NCI-H2171 (cell line): ENCODE measurements at places on chromosomes 7 and 10.

GRCh38 chr10:101686133-101686925, 8.6 kb downstream of the FBXW4 start:
- DNase-seq: no peak

DNA sequence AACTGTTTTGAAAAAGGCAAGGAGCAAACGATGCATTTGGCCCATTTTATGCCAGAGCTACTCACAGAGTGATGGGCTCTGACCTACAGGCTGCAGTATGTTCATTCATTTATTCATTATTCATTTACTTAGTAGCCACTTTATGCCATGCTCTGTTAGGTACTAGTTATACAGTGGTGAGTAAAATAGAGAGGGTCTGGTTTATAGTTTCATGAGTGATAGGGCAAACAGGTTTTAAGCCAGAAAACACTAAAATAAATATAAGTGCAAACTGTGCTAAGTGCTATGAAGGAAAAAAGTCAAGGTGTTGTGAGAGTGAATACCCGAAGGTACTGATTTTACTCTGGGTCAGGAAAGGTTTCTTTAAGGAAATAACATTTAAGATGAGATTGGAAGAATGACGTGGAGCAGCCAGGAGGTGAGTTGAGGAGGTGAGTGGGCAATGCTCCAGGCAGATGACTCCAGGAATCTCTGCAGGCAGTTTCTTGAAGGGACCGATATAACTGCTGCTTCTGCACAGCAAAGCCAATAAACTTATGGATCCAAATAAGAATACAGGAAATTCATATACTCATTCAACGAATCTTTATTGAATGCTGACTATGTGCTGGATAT, 56.9 kb upstream of the FAM133B start:
- DNase-seq: no peak

- DNase-seq: peak; percentile 89
Observed at GRCh38 chr7:13411636-13412035, 577.8 kb downstream of the ETV1 start.

- peak; percentile 5 for DNase-seq
Observed at GRCh38 chr10:110207805-110208613, 604 bp downstream of the MXI1 start.

GRCh38 chr10:126398924-126399323, 10.6 kb upstream of the ADAM12 start:
- no peak for DNase-seq

DNA sequence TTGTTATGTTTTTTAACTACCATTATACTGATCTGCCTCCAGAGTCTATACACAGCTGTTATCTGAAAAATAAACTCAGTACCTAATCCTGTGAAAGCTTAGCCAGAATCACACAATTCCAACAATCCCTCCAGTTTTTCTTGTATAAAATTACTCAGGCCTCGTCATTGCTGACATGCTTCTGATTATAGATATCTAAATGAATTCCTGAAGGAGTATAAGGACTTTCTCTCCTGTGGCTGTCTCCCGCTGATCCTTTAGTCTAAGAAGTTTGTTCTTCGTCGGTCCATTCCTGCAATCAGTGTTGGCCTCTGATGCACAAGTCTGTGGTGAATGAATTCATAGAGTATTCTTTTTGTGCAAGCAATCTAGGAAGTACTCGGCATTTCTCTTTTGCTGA, 288.9 kb upstream of the SEMA3C start:
- no peak for DNase-seq

- DNase-seq: no peak
Observed at GRCh38 chr7:85324145-85324799, 137.4 kb upstream of the SEMA3D start.

DNA sequence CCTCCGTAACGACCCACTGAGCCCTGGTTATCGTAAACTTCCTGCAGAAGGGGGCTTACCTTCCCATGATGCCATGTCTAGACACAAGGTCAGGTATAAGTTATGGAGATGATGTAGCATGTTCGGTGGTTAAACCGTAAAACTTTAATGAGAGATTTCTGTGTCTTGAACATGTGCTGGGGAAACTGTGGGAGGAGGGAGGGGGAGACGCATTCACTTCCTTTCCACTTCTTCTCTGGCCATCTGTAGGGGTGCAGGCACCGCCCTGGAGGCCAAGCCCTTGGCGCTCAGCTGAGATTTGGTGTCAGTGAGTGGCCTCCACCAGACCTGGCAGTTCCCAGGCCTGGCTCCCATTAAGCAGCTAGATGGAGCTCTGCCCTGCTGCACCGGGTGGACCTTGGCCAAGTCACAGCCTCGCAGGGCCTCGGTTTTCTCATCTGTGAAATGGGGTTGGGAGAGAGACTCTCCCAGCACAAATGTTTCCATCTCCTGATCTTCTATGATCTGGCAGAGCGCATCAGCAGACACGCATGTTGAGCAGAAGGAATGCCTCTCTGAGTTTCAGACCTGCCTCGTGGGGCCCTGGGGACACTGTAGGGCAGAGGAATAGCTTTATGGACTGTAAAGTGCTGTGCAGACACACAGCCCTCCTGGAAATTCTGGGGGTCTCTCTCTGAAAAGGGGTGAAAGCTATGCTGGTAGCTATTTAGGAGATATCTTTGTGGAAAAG, 106.0 kb downstream of the COL26A1 start:
- no peak for DNase-seq

DNA sequence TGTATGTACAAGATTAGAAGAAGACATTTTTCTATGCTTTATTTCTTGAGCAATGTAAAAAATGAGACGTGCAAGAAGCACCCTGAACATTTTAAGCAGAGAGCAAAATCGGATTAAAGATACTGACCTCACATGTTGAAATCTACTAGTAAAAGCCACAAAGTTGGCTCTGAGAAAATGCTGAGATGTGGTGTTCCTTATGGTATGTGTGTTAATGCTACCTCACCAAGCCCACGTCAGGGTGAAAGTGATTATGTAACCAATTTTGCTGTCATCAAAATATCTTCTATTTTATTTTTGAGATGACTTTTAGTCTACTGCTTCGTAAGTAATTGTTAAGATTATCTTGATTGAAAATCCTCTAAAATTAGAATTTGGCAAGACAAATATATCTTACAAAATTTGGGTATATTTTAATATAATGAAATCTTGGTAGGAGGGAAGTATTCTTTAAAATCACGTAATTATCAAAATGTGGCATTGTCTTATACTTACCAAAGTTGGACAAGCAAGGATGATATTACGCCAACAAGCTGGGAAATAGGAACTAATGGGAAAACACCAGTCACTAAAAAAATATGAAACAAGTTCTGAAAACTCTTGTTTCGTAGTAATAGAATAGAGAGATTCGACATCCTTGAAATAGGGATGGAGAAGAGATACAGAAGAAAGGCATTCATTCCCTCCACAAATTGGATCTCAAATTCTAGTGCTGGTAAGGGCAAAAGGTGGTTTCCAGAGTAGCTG, 5.8 kb downstream of the ADO start:
- DNase-seq: no peak

DNA sequence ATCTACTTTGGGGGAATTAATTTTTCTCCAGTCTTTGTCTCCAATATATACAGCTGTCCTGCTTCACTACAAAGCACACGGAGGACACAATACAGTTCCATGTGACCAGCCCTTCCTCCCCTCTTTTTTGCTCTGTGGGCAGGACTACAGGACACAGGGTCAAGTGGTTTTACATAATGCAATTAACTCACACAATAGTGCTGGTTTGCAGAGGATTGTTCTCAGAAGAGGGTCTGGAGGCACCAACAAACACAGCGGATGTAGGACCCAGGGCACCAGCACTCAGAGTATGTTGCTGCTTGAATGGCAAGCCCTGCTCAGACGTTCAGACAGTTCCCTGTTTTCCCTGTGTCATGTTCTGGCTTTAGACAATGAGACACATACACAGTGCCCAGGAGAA, 52.0 kb upstream of the NPTX2 start:
- DNase-seq: no peak

- no peak for DNase-seq
Observed at GRCh38 chr7:69714886-69715576, 116.8 kb downstream of the AUTS2 start.

DNA sequence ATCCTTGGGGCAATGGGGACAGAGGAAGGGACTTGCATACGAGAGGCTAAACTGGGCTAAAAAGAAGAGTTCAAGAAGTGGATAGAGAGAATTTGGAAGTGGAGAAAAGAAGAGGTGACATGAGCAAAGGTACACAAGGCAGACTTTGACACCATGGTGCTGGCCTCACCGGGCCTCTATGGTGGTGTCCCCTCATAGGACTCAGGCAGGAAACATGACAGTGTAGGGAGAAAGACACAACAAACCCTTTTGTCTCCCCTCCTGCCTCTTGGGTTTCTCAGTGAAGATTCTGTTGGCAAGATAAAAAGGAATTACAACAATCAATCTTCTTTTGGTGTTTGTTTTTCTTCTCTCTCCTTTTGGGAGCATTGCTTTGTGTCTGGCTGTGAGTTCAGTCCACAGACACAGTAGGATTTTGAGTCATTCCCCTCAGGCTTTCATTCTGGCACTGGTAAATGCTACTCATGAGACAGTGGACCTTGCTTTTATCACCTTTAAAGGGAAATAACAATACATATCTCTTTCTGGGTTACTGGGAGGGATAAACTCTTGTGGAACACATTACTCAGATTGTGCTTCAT, 827.7 kb downstream of the TNS3 start:
- DNase-seq: no peak

GRCh38 chr7:157274991-157275427, 61.8 kb upstream of the DNAJB6 start:
- DNase-seq: no peak

DNA sequence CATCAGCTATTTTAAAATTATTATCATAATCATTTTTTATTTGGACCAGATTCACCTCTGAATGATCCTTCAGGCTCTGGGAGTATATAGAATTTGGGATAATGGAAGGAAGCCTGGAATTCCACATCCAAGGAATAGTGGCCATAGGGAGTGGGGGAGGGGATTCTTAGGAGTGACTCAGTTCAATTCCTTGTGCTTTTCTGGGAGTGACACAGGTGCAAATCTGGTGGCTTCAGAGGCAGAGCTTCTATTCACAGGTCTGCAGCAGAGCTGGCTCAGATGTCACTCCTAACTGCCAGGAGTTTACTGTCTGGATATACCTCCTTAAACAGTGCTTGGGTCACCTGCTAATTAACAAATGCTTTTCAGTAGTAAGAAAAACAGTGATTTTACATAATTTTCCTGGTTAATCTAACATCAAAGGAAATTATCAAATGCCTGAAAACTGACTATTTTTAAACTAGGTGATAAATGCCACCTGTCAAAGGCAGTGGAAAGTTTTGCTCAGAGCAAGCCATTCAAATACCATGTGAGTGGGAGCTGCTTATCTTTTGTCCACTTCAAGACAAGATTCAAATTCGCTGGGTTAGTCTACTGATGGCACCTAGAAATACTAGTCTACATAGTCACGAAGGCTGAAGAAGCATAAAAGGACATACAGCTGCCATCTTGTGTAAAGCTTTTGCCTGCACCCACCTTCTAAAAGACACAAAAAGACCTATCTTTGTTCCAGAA, 106.7 kb upstream of the LAMB4 start:
- peak; percentile 8 for DNase-seq

DNA sequence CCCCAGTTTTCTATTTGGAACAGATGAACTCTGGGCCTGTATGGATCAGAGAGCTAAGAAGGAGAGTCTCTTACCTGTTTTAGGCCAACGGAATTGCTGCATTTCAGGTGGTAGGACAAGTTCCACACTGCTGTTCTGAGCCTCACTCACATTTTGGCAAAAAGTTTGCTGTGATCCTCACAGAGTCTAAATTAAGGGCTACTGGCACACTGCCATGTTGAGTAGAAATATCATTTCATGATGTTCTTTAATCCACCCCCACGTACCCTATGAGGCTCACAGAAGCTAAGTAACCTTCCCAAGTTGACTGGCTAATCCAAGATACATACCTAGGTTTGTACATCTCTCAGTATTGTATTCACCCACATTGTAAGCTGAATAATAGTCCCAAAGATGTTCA, 447.2 kb downstream of the INHBA start:
- no peak for DNase-seq

DNA sequence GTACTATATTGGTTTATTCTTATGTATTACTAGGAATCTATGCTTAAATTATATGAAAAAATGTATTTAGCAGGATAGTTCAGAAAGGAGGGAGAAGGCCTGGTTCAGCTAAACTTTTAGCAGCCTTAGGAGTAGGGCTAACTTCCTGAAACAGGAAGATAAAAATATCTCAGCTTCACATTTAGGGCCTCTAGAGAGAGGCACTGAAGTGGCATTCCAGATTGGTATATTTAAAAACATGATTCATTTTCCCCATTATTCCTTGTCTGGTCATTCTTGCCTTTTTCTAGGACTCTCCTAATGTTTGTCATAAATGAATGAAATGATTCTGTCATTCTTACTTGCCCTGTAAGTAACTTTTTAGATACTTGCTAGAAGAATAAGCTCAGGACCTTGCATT, 63.0 kb upstream of the CYP26C1 start:
- no peak for DNase-seq

DNA sequence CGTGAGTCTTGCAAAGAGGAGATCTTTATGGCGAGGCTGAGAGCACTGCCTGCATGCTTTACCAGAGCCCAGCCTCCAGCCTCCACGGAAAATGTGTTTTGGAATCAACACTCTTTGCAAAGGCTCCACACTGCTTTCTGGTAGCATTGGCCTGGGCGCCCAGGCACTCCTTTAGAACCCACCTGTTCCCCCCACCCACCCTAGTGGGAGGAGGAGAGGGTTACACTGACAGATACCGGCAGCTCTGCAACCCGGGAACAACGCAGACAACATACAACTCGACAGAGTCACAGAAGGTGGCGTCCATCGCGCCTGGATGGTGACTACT, 5.5 kb upstream of the MNX1 start:
- no peak for DNase-seq

- no peak for DNase-seq
Observed at GRCh38 chr7:137829337-137829992, 17.3 kb downstream of the DGKI start.

DNA sequence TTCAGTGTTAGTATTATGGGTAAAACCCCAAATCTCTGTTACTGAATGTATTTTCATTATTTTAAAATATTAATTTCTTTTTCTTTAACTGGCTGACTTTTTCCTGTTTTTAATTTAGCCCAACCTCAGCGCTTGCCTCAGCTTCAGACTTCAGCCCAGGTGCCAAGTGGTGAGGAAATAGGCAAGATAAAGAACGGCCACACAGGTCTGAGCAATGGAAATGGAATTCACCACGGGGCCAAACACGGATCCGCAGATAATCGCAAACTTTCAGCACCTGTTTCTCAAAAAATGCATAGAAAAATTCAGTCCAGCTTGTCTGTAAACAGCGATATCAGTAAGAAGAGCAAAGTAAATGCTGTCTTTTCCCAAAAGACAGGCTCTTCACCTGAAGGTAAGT, 57.5 kb downstream of the MDFIC start:
- DNase-seq: no peak

GRCh38 chr10:26413375-26413774, 24.8 kb upstream of the APBB1IP start:
- DNase-seq: no peak

DNA sequence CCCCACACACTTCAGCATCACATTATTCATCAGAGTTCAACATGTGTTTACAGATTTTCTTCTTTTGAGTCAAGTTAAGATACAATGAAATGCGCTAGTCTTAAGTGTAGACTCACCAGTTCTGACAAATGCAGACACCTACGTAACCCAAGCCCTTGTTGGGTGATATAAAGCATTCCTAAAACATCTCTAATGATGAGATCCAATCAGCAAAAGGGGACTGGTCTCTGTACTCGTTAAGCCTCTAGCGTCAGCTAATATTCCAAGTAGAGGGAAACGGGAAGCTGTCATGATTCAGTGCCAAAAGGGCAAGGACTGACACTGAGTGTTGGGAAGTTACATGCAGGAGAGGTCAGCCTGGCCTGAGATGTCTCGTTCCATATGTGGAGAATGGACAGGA, 38.7 kb upstream of the TRIL start:
- no peak for DNase-seq
